ENCODE measurements at places on chromosomes 11 and 22.

GRCh38 chr11:69711822-69712801 is 8.3 kb upstream of the FGF19 start:
- DNase-seq = no peak

GRCh38 chr11:121887569-121887968 is 228.4 kb downstream of the BLID start:
- no peak for DNase-seq

- no peak for DNase-seq
Observed at GRCh38 chr22:44891293-44891747, 118.5 kb downstream of the PHF21B start.

- DNase-seq = no peak
Observed at GRCh38 chr11:19102521-19102900, 14.5 kb upstream of the ZDHHC13 start.

DNA sequence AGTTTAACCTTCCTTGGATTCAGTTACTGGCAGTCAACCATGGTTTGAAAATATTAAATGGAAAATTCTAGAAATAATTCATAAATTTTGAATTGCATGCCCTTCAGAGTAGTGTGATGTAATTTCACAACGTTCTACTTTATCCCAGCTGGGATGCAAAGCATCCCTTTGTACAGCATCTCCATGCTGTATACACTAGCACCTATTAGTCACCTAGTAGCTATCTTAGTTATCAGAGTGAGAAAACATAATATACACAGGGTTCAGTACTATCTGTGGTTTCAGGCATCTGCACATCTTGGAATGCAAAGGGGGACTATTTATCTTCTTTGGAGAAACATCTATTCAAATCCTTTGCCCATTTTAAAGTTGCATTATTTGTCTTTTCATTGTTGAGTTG is 30.8 kb downstream of the CBL start:
- DNase-seq = no peak

DNA sequence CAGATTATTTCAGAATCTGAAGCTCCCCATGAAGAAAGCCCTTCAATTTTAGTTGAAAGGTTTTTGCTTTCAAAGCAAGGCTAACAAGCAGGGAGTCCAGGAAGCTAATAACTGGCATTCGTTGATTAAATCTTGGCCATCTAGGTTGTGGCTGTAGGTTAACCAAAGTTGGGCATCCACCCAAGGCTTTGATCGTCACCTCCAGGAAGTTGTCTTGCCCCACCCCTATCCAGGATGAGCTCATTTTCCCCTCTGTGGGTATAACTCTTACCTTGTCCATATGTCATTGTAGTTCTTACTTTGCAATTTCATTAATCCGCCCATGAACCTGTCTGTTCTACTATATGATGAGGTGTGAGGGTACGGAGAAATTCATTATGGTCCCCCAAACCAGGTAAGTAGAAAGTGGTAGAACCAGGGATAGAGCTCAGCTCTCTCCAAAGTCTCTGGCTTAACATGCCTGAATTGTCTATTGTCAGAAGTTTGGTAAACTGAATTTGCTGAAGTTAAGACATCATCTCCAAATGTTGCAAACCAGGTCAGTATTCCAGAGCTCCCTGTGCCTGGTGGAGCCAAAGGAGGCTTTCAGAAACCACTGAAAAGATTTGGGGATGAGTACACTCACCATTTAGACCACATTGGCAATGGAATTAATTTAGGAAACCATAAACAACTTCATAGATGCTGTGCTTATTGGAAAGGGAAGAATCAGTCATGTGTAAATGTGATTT is 97.1 kb downstream of the CD44 start:
- peak; percentile 35 for DNase-seq

DNA sequence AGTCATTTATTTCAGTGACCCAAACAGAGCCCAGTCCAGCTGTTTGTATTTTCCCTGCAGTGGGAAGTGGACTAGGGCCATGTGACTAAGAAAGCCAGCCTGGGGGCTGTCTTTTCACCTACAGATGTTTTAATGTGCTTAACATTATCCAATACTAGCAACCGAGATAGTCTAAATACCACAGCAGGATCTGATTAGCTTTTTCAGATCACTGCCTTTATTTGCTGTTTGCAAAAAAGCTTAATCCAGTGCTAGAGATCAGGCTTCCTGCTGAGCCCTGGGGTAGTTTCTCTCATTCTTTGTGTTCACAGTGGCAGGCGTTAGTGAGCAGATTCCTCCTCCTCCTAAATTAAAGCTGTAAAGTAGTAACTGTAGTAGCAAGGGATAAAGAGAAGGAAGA is 35.0 kb downstream of the ZC3H12C start:
- no peak for DNase-seq

- DNase-seq = no peak
Observed at GRCh38 chr11:12998336-12998735, 10.8 kb upstream of the RASSF10 start.
